ENCODE measurements at places on chromosomes 12 and 14.

DNA sequence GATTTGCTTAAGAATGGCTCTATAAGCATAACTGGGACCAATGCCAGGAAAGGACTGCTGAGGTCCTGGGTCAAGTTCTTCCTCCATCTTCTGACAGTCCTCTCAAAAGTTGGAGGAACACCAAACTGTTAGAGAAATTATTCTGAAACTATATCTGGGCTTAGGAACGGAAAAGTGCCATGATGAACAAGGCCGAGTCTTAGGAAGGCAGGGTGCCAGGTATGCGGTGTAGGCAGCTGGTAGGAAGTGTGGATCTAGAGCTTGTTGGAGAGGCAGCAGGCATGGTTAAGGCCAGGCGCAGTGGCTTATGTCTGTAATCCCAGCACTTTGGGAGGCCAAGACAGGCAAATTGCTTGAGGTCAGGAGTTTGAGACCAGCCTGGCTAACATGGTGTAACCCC lies 7.7 kb downstream of the GNPTAB start:
- no peak for DNase-seq

- DNase-seq = no peak
Measured at GRCh38 chr14:87508333-87508732, 484.6 kb downstream of the GALC start.

- DNase-seq = no peak
Measured at GRCh38 chr14:88352698-88353097, 29.6 kb upstream of the KCNK10 start.

DNA sequence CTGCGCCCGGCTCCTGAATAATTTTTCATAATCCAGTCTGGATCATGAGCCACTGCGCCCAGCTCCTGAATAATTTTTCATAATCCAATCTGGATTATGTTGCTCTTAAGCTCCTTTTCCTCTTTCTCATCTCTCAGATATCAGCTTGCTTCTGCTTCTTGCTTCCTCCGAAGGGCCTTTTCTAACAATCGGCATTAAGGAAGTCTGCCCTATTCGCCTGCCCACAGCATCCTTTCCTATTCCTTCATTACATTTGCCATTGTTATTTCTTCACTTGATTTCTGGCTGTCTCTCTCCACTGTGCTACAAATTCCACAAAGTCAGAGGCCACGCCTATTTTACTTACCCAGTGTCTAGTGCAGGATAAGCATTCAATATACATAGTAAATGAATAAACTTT lies 83.5 kb downstream of the TTC7B start:
- no peak for DNase-seq

- no peak for DNase-seq
Measured at GRCh38 chr12:109421355-109422087, 55.6 kb downstream of the KCTD10 start.

DNA sequence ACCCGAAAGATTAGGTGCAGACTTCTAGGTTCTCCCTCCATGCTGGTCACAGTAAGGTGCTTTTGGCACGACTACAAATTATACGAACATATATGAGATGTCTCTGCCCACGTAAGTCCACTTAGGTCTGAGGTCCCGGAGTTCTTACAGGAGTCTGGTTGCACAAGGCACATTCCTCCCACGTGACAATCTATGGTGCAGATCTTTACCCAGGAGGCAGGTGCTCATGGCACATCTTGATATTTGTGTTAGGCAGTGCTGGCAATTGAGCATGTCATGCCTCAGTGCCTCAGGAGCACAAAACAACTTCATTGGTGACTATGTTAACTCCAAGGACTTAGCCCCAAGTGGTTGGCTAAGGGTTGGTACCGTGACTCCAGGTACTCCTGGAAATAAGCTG lies 92.0 kb upstream of the AMN1 start:
- no peak for DNase-seq

DNA sequence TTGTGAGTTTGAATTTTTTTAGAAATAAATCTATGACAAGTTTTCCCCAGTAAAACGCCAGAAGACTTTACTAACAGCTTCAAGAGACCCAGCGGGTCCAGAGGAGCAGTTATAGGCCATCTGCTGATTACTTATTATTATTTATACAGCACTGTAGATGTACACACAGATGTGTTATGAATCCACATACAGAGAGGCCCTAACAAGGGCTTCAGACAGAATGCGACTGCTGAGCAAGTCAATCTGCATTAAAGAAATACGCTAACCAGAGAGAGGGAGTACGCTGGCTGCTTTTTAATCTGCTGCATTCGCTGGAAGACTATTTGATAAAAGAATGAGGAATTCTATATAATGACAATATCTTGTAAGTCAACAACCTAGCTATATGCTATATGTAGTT lies 32.5 kb downstream of the ATF7 start:
- no peak for DNase-seq

DNA sequence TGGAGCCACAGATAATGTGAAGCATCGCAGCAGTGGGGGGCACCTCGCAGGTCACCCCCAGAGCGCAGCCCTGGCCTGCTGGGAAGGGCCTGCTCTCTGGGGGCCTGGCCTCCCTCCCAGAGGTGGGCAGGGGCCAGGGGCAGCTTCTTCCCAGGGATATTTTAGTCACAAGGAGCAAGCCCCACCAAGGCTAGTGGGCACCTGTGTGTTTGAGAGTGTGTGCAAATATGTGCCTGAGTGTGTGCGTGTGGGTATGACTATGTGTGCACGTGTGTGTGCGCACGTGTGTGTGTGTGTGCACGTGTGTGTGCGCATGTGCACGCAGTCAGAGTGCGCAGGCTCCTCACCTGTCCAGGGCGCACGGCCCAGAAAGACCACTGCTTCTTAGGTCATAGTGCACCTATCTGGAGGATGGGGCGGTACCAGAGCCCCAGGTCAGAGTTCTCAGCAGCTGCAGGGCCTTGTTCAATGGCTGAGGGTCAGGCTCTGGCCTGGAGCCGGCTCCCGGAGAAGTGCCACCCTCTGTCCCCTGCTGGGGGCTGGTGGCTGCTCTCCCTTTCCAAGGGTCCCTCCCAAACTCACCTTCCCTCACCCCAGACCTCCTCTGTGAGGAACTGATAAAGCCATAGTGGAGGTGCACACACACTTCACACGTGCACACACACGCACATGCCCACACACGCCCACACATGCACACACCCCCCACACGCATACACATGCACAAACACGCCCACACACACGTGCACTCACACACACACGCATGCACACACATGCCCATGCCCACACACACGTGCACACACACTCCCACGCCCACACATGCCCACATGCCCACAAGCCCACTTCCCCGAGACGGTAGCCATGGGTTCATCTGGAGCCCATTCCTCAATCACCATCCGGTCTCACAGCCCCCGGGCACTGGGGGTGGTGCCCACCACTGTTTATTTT lies 128.5 kb downstream of the KIF26A start:
- DNase-seq = peak; percentile 12

GRCh38 chr14:45089813-45090212 lies 5.9 kb downstream of the PRPF39 start:
- no peak for DNase-seq

GRCh38 chr14:44898551-44898950 lies 63.2 kb downstream of the KLHL28 start:
- no peak for DNase-seq

- DNase-seq = no peak
Measured at GRCh38 chr14:34615507-34615906, 14.4 kb downstream of the SNX6 start.

- DNase-seq = no peak
Measured at GRCh38 chr14:77991128-77991772, 178.9 kb upstream of the NRXN3 start.

DNA sequence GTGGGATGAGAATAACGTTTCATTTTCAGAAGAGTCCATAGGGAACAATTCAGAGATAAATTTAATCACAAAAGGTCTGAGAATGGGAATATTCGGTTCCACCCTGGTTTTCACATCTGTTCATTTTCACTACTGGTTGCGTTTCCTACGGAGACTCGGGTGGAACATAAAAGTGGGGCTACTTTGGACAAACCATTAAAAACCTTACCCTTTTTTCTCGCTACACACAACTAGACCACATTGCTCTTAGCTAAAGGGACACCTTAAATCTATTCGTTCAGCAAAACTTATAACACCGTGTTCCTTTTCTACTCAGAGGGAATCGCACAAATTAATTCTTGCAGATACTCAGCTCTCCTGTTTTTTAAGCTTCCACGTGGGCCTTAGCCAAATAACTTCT lies 1.0 kb upstream of the SUDS3 start:
- DNase-seq = no peak

DNA sequence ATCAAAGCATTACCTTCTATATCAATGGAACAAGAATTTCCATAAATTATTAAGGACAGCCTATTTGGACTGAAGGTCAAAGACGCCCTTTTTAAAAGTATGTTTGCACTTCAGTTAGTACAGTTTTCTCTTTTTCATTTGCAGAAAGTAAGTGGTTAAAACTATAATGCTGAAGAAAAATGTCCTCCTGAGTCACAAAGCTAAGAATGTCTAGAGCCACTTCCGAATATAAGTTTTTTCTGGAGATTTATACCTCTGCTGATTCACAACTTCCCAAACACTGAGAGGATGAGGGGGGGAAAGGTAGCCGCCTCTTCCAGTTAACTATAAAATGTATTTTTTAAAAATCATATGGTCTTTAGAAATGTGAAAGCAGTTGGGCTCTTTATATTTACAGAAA lies 84.9 kb downstream of the DUSP6 start:
- no peak for DNase-seq

Data from ovary (tissue), 10 donors.